ENCODE measurements at places on chromosomes 6 and 20.

- no peak for DNase-seq
Observed at GRCh38 chr20:46804126-46804525, 90.5 kb upstream of the EYA2 start.

GRCh38 chr6:150212778-150213177 is 69.9 kb downstream of the PPP1R14C start:
- DNase-seq, result no peak

DNA sequence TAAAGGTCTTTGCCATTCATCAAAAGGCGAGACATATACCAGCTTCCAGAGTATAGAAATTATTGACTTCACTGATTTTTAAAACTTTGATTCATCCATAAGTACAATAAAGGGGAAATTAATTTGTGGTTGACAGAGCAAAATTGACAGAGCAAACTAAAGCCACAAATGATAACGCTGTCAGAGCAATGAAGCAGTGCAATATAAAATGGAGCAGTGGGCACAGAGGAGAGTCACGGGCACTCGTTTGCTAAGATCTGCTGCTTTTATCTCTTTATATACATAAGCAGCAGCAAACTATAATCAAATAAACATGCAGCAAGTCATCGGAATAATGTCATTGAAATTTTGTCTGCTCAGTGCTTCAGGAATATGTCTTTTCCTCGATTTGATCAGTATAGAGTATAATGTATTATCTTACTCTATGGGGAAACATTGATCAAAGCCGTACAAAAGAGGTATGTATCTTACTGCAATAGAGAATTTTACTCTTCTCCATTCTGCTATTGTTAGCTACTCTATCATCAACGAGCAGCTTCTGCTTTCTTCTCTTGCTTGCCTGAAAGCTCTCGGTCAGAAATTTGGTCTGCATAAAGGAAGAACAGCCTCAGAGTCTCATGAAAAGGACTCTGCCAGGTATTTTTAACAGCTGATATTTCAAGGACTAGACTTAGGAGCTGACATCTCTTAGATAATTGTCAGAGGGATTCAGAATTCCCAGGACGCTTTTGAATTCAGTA is 546.0 kb upstream of the ARID1B start:
- DNase-seq, result no peak

- DNase-seq, result no peak
Observed at GRCh38 chr6:6505111-6505510, 83.4 kb upstream of the LY86 start.

DNA sequence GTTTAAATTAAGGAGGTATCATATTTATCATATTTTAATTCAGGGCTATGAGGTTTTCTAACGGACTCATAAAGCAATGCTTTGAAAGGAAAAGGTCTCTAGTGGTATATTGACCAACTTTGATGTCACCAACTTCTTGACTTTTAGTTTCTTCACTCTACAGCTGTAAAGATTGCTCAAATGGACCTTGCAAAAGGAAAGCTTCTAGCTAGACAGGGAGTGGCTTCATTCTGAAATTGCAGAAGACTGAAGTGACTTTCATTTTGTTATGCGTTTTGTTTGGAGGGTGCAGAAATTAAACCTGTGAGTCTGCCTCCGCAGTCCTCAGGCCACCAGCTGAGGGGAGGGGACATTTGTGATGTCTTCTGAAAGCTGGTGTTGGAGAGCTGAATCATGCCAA is 95.7 kb downstream of the SLC24A3 start:
- DNase-seq, result no peak

DNA sequence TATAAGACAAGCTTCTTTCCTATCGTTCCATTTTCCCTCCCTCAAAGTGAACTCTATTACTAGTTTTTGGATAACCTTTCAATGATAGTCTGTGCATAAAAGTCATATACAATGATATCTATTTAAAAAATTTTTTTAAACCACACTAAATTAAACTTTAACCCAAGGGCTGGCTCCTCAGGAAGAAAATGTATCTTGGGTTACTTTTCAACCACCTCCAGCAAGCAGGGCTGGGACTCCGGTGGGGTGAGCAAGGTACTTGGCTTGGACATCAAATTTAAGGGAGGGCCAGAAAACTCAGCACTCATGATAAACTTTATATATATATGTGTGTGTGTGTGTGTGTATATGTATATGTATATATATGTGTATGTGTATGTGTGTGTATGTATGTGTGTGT is 13.9 kb upstream of the PPP1R3G start:
- no peak for DNase-seq

DNA sequence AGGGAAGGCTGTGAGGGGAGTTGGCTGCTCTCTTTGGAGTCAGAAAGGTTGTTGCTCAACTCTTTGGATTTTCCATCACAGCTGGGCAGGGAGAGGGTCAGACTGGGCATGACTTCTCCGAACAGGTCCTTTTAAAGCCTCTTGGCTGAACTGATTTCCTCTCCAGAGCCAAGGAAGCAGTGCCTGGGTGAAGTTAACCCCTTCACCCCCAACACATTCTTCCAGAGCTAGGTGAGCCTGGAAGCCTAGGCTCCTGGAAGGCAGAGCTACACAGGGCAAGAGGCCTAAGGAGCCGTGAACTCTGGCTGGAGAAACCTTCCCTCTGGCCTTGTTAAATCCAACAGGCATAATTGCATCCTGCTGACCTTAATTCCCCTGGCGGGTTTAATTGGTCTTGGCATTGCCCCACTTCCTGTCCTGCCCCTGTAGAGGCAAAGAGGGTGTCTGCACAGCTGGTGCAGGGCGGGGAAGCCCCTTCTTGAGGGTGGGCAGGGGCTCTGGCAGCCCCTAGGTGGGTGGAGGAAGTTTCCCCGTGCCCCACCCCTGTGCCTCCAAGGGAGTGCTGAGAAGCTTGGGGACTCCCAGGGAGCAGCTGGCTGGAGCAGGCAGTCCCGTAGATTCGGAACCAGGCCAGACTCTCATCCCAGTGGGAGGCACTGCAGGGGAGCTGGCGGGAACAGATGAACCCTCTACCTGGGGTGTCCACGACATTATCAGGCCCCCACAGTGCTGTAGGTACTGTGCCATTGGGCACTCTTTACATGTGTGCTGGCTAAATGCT is 3.6 kb upstream of the MYLK2 start:
- no peak for DNase-seq

DNA sequence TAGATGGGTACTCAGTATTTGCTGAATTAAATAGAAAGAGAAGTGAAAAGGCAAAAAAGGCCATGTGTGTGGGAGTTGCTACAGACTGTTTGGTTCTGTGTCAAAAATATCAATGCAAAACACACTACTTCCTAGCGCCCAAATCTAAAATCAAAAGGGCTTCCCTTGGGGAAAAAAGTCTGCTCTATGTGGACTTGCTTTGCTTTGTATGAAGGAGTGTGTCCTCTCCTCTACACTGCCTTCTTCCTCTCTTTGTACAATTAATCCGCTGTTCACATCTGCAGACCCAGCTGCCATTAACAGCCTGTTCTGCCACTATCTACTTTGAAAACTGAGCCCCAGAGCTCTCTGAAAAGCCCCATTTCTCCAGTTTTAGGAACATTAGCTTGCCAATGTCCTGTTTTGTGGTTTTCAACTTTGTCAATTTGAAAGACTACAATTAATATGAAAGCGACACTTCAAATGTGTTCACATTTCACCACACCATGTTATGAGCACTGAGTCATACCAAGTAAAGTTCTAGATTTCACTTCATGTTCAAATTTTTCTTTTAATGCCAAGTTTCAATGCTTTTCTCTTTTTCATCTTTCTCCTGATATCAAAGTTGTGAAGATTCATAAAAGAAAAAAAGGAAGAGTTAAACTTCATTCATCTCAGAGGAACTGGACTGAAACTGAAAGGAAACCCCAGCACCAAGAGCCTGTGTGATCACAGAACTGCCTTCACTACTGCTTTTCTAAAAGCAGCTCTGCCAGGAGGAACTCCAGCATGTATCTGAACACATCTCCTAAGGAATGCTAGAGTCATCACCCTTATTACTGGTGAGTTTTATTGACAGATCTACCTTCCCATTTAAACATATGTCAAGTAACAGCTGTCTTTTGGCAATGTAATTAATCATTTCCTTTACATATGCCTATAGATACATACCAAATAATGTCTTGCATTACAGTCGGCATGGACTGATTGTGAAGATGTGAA is 102.6 kb downstream of the KIF13A start:
- no peak for DNase-seq

DNA sequence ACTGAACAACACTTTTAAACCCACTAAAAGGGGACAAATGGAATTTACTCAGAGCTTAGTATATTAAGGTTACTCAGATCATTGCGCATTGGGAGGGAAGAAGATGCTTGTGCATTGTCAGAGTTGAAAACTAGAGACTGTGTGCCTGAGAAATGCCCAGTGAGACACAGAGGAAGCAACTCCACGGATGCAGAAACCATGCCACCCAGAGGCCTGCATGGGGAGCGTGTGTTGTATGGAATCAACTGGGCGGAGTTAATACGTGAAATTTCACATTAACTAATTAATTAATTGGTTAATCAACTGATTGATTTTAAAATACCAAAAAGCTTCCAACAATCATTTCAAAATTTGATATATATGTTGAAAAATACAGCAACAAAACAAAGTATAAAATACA is 391.6 kb downstream of the PLCB1 start:
- DNase-seq, result no peak

GRCh38 chr6:158607411-158608170 is 37.0 kb downstream of the DYNLT1 start:
- no peak for DNase-seq

DNA sequence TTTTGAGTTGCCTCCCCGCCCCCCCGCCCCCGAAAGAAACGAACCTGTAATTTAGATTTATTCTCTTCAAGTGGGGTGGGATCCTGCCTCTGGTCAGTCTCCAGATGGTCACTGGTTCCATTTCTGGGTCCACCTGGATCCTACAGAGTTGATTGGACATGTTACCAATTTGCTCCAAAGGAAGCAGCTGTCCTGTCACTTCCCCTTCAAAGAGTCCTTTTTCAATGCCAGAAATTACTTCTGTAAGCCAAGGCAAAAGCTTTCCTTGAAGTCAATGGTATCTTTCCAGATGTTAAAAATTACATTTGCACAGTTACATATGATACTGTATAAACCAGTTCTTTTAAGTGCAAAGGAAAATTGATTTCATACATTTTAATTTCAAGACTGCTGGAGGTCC is 12.0 kb upstream of the ANKRD60 start:
- DNase-seq, result no peak

DNA sequence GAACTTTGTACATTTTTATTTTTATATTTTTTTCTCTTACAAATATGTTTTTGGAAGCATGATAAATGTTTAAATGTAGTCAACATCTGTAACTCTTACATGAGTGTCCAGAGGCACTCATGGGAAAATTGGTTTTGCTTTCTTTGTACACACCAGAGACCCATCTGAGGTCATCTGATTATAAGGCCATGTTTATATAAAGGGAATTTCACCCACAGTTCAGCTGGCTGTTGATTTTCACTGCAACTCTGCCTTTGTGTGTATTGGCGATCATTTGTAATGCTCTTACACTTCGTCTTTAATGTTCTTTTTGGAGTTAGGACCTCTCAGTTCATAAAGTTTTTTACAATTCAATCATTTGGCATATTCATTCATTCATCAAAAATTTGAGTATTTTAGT is 28.1 kb downstream of the RIOK1 start:
- no peak for DNase-seq

- DNase-seq, result no peak
Observed at GRCh38 chr6:168441434-168442391, 729 bp downstream of the SMOC2 start.

DNA sequence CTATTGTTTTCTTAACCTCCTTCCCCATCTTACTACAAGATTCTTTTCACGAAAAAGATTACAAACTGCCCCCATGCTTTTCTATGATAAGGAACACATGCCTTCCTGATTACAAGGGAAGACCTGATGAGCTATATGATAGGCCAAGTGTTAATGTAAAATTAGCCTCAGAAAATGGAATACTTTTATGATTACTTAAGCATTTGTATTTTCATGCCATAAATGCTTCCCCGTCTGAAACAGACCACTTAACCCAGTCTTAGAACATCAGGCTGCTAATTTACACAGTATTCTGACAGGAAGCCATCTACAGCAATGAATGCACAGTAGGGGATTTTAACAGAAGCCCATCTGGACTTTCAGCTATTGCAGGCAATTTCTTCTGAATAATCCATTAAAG is 274.9 kb downstream of the HAO1 start:
- DNase-seq, result no peak

GRCh38 chr6:132190815-132191175 is 210.5 kb downstream of the MOXD1 start:
- DNase-seq, result no peak

GRCh38 chr6:22558288-22558882 is 11.0 kb upstream of the HDGFL1 start:
- DNase-seq, result no peak

DNA sequence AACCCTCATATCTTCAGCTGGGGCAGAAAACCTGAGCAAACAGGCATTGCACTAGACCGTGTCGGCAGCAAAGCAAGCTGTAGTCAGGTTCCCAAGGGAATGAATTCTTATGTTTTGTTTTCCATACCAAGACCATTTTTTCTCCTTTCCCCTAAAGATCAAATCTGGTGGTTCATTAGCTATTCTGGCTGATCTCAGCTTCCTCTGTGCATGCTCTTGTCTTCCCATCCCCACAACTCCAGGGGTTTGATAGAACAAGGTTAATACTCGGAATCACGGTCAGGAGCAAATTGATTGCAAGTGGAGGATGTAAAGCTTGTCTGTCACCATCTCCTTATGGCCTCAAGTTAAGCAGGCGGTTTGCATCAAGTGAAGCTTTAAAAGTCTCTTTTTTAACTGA is 778.8 kb downstream of the KIF16B start:
- no peak for DNase-seq

DNA sequence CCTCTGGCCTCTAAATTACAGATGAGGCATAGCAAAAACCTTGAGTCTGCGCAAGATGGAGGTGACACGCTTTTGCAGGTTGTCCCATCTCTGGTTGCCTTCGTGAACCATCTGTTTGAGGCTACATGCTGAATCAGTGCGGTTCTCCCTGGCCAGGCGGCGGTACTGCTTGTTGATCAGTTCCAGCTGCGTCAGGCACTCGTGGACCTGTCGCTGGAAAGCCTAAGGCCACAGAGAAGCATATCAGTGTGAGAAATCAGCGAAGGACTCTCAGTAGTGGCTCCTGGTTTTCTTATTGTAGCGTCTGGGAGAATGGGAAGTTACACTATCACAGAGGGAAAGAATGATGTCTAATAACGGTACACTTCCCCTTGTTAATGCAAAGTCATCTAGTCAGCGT is 344.4 kb downstream of the ESR1 start:
- no peak for DNase-seq

DNA sequence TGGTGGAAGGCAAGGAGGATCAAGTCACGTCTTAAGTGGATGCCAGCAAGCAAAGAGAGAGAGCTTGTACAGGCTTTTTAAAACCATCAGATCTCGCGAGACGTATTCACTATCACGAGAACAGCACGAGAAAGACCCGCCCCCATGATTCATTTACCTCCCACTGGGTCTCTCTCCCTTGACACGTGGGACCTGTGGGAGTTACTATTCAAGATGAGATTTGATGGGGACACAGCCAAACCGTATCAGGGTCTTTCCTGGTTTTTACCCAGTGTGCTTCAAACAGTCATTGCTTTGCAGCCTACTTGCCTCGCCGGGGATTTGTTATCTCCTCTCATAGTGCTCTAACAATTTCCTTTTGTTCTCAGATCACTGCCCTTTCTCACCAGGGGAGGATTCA is 108.2 kb downstream of the UST start:
- DNase-seq, result no peak

Data from activated CD4-positive, alpha-beta T cell treated with anti-CD3 and anti-CD28 coated beads for 24 hours (primary cell).